ENCODE measurements at places on chromosomes 6 and 20.

DNA sequence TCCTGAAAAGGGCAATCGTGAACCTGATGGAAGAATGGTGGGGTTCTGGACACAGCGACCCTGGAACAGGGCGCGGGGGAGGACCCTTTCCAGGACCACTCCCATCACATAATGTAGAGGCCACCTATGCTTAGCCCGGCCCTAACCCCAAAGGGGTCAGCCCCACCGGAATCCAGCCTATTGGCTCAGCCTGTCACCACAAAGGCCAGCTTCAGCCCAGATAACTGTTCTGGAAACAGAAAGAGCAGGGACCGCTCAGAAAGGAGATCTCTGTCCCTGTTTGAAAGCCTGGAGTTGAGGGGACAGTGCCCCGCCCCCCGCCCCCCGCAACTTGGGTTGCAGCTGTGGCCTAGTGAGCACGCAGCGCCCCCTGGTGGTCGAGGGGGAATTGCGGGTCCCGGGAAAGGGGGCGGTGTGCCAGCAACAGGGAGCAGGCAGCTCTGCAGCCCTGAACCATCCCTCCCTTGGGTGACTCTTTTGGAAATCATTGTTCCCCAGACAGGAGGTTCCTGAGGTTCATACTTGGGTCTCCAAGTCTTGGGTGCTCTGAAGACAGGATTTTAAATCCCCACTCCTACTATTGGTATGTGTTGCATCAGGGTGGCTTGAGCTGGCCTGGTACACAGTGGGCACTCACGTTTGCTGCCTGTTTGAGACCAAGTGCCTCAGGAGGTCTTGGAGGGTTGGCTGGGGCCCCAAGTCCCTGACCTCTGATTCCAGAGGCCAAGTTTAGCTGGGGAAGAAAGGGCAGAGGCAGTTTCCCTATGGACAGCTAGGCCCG lies 1.5 kb downstream of the SIGLEC1 start:
- DNase-seq = no peak

DNA sequence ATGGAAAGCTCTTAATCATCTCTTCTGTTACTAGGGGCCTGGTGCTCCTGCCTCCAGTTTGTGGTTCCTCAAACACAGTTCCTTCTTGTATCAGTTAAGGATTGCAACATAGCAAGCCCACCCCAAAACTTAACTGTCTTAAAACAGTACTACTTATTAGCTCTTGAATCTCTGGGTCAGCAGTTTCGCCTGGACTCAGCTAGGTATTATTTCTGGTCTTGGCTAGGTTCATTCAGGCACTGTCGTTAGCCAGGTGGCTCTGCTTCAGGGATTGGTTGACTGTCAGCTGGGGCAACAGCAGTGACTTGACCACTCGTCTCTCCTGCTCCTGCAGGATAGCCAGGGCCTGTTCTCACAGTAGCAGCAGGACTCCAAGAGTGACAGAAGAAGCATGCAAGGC lies 30.0 kb upstream of the RALY start:
- DNase-seq = no peak

DNA sequence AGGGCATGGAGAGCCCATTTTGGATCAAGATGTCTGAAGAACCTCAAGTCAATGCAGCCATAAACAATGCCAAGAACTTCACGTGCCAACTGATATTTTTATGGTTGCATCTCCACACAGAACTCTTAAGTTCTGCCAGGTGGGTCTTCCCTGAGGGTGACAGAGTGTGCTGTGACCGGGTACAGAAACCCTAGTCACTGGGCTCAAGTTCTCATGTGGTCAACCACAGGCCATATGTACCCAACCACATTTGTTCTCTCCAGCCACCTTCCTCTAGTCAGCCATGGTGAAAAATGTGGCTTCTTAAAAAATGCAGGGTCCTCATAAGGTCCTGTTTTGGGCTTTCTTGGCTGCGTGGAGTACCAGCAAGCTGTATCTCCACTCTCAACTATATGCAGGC lies 48.9 kb downstream of the CLIC5 start:
- no peak for DNase-seq

DNA sequence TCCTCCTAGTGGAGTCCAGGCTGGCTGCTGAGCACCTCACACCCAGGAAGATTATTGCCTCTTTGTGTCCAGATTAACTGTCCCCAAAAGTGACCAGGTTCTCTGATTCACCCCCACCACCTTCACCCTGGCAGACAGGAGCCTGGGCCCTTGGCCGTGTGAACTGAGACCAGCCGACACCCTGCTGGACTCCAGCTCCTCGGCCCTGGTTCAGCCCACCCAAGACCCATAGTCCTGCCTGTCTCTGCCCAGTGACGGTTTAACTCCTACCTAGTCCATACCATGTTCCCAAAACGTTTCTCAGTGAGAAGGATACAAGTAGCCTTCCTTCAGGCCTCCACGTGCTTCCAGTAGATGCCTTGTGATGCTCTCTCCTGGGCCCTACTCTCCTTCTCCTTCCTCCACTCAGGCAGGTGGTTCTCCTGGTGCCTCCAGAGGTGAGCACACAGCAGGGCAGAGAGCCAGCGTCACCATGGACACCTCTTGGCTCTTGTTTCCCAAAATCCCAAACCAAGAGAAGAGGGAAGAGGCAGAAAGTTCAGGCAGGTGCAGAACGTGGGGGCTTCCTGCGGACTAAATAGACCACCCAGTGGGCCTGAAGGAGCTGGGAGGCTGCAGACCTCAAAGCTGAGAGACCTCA lies 134.4 kb upstream of the CST7 start:
- DNase-seq = no peak

DNA sequence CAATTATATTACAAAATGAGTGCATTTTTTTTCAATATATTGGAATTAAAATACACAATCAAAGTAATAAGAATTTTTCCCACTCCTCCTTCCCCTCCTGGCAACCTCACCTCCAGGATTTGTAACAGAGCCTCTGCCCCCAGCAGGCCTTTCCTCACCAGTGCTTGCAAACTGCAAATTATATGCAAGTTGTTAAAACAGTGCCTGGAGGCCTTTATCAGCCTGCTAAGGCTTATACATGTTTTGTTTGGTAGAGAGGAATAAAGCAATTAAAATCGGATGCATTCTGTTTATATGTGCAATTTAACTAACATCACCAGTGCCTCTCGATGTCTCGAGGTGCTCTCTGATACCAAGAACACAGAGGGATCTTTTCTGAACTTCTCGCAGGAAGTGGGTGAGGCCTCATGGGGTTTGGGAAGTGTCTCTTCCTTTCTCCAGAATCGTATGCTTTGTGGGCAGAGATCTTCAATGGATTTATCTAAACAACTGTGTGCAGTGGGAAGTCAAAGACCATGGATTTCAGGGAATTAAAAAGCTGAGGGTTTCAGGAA lies 186.8 kb downstream of the CDH26 start:
- DNase-seq = no peak

All from NCI-H1436 treated with DMSO at 0.1 percent for 48 hours (cell line).